Stimulated activated CD8-positive, alpha-beta memory T cell treated with anti-CD3 and anti-CD28 coated beads, Interleukin-7, amount 100 ng/mL, for 1 hour (primary cell): ENCODE measurements at places on chromosomes 2 and 18.

DNA sequence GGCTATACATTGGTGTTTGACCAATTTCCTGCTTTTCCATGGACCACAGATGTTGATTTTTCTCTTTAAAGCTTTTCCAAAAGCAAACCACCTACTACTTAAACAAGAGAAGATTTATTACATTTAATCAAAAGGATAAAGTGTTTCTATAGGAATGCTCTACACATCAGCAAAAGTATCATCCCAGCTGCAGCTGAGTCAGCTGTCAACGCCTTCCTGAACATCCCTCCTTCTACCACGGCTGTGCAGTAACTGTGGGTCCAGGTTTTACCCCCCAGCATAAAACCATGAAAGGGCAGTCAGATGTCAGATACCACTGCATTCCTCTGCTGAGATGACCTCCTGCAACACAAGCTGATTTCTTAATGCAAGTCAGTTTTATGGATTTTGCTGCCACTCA lies 524.5 kb upstream of the MEX3C start:
- DNase-seq: no peak

- no peak for DNase-seq
Measured at GRCh38 chr2:120604767-120605166, 130.9 kb upstream of the GLI2 start.

- no peak for DNase-seq
Measured at GRCh38 chr2:100246163-100247145, 75.8 kb downstream of the LONRF2 start.

GRCh38 chr2:12597610-12598009 lies 119.1 kb upstream of the TRIB2 start:
- DNase-seq: no peak

DNA sequence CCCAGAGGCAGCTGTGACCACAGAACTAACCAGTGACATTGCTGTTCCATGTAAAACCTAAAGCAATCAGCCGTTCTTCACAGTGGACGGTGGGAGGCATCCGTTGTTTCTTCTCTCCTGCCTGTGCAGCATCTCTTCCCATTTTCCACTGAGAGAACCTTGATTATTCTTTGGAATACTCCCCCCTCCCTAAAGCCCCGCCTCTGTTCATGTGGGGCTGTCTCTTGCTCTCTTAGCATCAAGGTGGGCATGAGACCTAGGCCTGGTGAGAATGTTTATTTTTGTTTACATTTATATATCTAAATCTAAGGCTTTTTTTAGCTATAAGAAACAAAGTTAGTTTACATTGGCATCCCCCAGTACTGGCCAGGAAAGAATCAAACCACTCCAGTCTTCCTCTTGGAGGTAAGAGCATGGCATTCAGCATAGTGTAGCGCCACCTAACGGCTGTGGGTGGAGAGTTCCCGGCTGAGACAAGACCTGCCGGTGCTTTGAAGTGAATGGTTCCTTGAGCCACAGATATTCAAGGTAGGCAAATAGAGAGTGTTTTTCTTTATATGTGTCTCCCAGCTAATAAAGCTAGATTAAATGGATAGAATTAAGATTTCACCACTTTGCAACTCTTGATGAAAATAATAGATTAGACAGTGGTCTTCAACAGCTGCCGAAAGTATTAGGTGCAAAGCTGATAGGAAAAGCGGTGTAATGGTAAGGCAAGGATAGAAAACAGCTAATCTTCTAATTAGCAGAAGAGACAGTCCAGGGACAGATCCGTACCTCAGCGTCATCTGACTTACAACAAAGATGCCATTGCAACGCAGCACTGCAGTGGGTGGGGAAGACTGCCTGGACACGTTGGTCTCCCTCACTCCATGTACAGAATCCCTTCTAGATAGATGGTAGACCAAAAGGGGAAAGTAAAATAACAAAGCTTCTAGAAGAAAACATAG lies 219.6 kb upstream of the RAB12 start:
- DNase-seq: no peak

- DNase-seq: no peak
Measured at GRCh38 chr18:11387880-11388279, 221.5 kb upstream of the SLC35G4 start.

- no peak for DNase-seq
Measured at GRCh38 chr2:85303780-85304531, 23.8 kb downstream of the TGOLN2 start.

DNA sequence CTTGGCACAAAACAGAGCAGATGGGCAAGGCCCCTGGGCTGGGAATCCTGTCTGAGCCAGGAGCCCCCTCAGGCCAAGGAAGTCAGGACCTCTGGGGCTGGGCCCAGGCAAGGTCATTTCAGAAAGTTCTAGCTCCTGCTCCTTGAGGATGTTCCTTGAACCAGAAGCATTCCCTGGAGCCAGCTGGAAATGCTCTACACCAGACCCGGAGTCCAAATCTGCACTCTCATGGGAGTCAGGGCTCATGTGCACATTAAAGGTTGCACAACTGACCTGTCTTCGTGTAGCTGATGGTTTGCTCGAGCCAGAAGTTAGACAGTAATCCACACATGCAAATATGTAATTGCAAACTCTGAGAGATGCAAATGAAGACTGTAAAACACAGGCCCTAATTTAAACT lies 18.0 kb downstream of the PARD6G start:
- no peak for DNase-seq
